Activated naive CD8-positive, alpha-beta T cell treated with anti-CD3 and anti-CD28 coated beads, Interleukin-2, amount 50 U/mL, for 24 hours (primary cell): ENCODE measurements at places on chromosomes 3 and 15.

DNA sequence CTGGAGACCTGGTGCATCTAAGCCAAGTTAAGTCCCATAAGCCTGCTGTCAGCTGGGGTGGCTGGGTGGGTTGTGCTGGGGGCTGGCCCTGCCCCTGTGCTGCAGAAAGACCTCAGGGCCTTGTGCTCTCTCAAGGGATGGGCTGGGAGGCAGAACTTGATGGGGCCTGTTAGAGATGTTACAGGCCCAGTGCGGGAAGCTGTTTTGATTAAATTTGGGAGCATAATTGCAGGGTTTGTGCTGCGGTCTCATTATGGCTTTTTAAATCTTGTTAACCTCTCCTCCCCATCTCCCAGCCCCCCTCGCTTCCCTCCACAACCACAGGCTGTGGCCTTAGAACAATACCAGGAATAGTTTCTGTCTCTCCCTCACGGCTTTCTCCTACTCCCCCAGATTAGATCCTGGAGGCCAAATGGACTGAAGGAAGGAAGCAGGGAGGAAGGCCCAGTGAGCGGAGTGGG is 87.6 kb upstream of the TLE3 start:
- H3K4me1 ChIP-seq, result no peaks in the 10 kb centered on the region
- no peak for DNase-seq
- peaks cover 5% of the 10 kb centered on the region for H3K27me3 ChIP-seq
- H3K27ac ChIP-seq, result no peak overlapping the region
- H3K4me3 ChIP-seq, result no peak overlapping the region

GRCh38 chr3:106083207-106083606 is 214.4 kb upstream of the CBLB start:
- H3K27ac ChIP-seq, result no peak overlapping the region
- H3K4me1 ChIP-seq, result peaks cover 24% of the 10 kb centered on the region
- no peaks in the 10 kb centered on the region for H3K36me3 ChIP-seq
- H3K4me3 ChIP-seq, result no peak overlapping the region
- no peak for DNase-seq
- no peaks in the 10 kb centered on the region for H3K27me3 ChIP-seq

DNA sequence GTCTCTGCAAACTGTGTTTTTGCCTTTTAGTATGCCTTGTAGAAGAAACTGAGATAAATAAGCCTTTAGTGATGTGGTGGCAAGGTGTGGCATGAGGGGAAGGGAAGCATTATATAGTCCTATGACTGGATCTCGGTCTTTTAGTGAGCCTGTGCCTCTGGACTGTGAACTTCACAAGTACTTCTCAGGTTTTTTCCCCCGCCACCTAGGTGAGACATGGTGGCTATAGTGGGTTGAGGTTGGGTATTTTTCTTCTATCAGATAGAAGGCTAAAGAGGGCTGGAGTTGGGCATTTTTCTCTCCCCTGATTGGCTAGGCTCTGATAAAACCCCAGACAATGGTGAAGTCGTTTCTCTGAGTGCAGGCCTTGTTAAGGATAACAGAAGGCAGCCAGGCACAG is 38.7 kb upstream of the ZFAND6 start:
- no peak for DNase-seq
- no peaks in the 10 kb centered on the region for H3K36me3 ChIP-seq
- H3K4me3 ChIP-seq, result no peak overlapping the region
- peaks cover 14% of the 10 kb centered on the region for H3K4me1 ChIP-seq
- no peak overlapping the region for H3K27ac ChIP-seq

DNA sequence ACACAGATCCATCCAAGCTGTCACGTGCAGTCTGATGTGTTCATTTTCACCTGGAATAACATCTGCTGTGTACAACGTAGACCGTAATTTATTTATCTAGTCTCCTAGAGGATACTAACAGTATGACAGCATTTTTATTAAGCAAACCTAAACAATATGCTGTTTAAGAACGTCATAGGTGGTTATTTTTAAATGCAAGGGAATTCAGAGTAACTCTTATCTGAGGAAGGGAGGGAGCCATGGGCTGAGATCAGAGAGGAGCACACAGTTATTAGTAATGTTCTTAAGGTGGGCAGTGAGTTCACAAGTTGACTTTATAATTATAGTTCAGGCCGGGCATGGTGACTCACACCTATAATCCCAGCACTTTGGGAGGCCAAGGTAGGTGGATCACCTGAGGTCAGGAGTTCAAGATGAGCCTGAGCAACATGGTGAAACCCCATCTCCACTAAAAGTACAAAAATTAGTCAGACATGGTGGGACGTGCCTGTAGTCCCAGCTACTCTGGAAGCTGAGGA is 193.6 kb downstream of the UACA start:
- H3K36me3 ChIP-seq, result peaks cover 3% of the 10 kb centered on the region
- H3K27ac ChIP-seq, result no peak overlapping the region
- H3K4me3 ChIP-seq, result no peak overlapping the region
- DNase-seq, result no peak
- H3K4me1 ChIP-seq, result peaks cover 11% of the 10 kb centered on the region

- H3K4me1 ChIP-seq, result no peaks in the 10 kb centered on the region
- H3K27me3 ChIP-seq, result no peaks in the 10 kb centered on the region
- DNase-seq, result no peak
- H3K4me3 ChIP-seq, result no peak overlapping the region
Observed at GRCh38 chr3:99927671-99928457, 110.2 kb downstream of the CMSS1 start.

DNA sequence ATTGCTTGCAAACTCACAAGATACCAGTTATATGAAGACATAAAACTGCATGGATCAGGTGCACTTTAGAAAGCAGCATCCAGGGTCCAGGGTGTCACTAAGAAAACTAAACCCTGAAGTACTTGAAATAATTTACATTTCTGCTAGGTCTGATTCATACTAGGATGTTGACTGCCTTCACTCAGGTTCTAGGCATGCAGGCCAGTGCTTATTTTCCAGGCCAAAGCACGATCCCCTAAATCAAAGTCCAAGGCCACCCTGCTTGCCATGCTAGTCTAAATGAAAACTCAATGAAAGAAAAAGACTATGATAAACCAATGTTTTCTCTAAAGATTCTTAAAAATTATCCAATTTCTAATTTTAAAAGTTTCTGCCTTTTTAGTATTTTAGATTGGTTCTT is 49.4 kb downstream of the GREM1 start:
- DNase-seq, result no peak
- H3K4me1 ChIP-seq, result no peaks in the 10 kb centered on the region
- peaks cover 6% of the 10 kb centered on the region for H3K27me3 ChIP-seq
- no peaks in the 10 kb centered on the region for H3K36me3 ChIP-seq

DNA sequence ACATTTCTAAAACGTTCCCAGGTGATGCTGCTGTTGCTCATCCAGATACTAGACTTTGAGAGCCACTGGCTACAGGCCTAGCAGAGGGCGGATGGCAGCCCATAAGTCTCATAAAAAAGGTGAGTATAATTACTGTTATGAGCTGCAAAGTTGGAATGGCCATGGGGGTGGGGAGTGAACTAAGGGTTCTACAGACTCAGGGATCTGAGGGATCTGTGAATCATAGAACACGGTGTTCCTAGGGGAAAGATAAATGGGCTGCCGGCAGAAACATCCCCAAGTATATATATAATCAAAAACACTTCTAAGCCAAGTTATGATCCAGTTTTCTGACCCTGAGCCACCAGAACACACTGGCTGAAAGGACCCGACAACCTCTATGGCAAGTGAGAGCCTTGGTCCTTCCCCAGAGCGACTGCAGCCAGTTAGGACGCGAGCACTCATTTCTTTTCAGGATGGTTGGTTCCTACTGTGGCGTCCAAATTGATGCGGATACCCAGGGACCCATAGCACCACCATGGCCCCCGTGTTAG is 7.9 kb upstream of the SYNM start:
- no peaks in the 10 kb centered on the region for H3K36me3 ChIP-seq
- no peak for DNase-seq
- peaks cover 24% of the 10 kb centered on the region for H3K27me3 ChIP-seq
- H3K27ac ChIP-seq, result no peak overlapping the region
- H3K4me1 ChIP-seq, result peaks cover 3% of the 10 kb centered on the region

- H3K4me3 ChIP-seq, result no peak overlapping the region
- H3K36me3 ChIP-seq, result no peaks in the 10 kb centered on the region
- DNase-seq, result no peak
- H3K27ac ChIP-seq, result no peak overlapping the region
- H3K27me3 ChIP-seq, result no peaks in the 10 kb centered on the region
Observed at GRCh38 chr3:147699175-147699838, 290.1 kb downstream of the ZIC1 start.

- peaks cover 2% of the 10 kb centered on the region for H3K4me1 ChIP-seq
- H3K27ac ChIP-seq, result no peak overlapping the region
- peaks cover 17% of the 10 kb centered on the region for H3K27me3 ChIP-seq
- H3K4me3 ChIP-seq, result no peak overlapping the region
Observed at GRCh38 chr3:132321304-132321703, 4.1 kb downstream of the ACP3 start.
